ENCODE measurements at places on chromosomes 12 and 14. TPM values are rescaled to one million over a fixed set of nuclear protein-coding genes. Genes with fewer than 3 reads are reported as not detected.

The SERPINA12 gene
- not detected for total RNA-seq

The FSCB gene
- not detected for total RNA-seq

The ITPR2 gene
- 18.7 TPM for total RNA-seq

The SERPINA10 gene
- total RNA-seq = not detected

The RFLNA gene
- total RNA-seq = 1.0 TPM

The TSHR gene
- not detected for total RNA-seq

The HVCN1 gene
- 1.2 TPM for total RNA-seq
